IMR-90 (cell line): ENCODE measurements at places on chromosomes 12 and 14. TPM values are rescaled to one million over a fixed set of nuclear protein-coding genes. Genes with fewer than 3 reads are reported as not detected.

The OR4E1 gene
- not detected in 2 replicates for polyA plus RNA-seq

- H3K4me1 ChIP-seq: peaks cover 20% of the 10 kb centered on the region
- no peaks in the 10 kb centered on the region for H3K27me3 ChIP-seq
- peak overlapping the region; percentile 53 for H3K27ac ChIP-seq
These were observed 320.6 kb downstream of the RAD51B start for GRCh38 chr14:68140076-68140741.

The COX8C gene
- not detected in 2 replicates for polyA plus RNA-seq

DNA sequence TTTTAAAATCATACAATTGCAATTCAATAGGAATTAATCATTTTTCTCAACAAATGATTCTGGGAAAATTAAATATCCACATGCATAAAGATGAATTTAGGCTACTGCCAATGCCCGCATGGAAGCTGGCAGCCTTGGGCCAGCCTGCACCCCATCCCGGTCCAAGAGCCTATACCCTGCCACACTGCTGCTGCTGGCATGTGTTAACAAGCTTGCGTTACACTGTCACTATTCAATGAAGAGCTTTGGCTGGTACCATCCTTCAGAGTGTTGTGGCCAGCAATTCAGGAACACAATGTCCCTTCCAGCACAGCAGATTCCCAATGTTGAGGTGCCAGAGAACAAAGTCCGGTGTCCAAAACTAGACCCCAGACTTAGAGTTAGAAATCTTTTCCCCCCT, 13.6 kb upstream of the TAS2R14 start:
- H3K27ac ChIP-seq: no peak overlapping the region
- no peak for DNase-seq
- H3K36me3 ChIP-seq: no peaks in the 10 kb centered on the region
- no peak overlapping the region for H3K4me3 ChIP-seq

The NOXRED1 gene
- polyA plus RNA-seq: 0.06 and 0.14 TPM in 2 replicates

DNA sequence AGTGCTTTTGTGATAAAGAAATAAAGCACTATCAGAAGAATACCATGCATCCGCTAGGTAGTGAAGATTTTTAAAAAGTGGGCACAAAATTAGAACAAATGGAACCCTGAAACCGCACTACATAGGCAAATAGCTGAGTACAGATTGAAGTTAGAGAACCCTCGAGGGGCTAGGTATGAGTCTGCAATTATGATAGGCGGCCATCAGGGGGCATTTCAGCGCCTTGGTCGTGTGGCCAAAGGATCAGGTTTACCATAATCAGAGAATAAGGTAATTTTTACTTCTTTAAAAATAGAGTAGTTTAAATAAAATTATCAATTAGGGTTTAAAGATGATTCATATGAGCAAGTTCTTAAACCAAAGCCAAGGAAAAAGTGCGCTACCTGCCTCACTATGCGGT, 129.8 kb downstream of the TMX1 start:
- H3K36me3 ChIP-seq: no peaks in the 10 kb centered on the region
- H3K27me3 ChIP-seq: no peaks in the 10 kb centered on the region
- no peak for DNase-seq
- H3K4me3 ChIP-seq: no peak overlapping the region
- H3K4me1 ChIP-seq: peaks cover 9% of the 10 kb centered on the region

The IL26 gene
- polyA plus RNA-seq: not detected in 2 replicates

The CLEC12A gene
- polyA plus RNA-seq: not detected in 2 replicates

GRCh38 chr12:127991485-127991884, 275.5 kb upstream of the TMEM132C start:
- DNase-seq: no peak
- H3K27me3 ChIP-seq: no peaks in the 10 kb centered on the region
- no peak overlapping the region for H3K4me3 ChIP-seq
- no peak overlapping the region for H3K27ac ChIP-seq

DNA sequence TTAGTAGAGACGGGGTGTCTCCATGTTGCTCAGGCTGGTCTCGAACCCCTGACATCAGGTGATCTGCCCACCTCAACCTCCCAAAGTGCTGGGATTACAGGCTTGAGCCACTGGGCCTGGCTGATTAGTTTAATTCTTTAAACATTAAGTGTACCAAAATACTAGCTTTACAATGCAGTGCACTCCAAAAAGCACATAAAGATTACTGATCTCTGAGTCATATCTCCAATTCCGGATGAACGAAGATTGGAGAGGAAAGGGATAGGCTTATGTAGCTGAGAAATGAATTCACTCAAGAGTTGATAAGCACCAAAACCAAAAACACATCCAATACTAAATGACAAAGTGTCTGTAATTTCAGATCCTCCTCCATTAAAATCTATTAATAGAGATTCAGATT, 15.1 kb downstream of the NAV3 start:
- DNase-seq: peak; percentile 44
- no peaks in the 10 kb centered on the region for H3K4me1 ChIP-seq
- no peaks in the 10 kb centered on the region for H3K36me3 ChIP-seq
- H3K27me3 ChIP-seq: peaks cover 6% of the 10 kb centered on the region
- no peak overlapping the region for H3K4me3 ChIP-seq
- no peak overlapping the region for H3K27ac ChIP-seq

DNA sequence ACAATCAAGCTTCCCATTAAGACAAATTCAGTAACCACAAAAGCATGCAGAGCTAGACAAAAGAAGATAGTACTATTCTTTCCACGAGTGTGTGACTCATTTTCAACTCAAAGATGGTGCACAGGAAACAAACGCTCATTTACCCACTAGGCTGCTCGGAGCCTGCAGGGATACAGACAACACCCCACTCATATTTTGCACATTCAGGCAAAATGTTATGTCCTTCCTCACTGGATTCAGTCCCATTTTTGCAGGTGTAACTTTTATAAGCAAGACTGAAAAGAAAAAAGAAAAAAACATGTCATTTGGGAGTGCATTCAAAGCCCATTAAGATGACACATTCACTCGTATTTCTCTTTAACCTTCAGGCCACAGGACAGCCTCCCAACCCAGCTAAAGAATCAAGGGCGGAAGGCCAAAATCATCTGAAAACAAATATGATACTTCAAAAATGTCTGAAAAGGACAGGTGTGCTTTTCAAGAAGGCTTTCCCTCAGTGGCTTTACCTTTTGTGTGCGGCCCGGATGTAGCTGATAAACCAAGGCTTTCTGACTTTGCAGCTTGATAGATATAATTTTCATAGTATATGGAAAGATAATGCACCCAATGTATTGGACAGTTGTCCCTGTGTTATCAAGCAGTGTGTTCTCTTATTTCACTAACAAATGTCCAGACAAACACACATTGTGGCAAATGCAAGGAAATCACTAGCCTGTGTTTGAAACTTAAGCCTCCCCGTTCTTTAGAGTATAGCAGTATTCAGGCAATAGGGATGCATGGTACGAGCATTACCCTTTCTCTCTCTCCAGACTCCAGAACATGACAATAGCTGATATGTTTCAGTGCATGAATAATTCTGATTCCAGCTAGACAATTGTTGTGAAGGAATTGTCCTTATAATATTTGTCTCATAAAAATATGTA, 147.8 kb upstream of the KRR1 start:
- no peaks in the 10 kb centered on the region for H3K36me3 ChIP-seq
- peaks cover 25% of the 10 kb centered on the region for H3K4me1 ChIP-seq
- no peak overlapping the region for H3K4me3 ChIP-seq
- no peaks in the 10 kb centered on the region for H3K27me3 ChIP-seq

DNA sequence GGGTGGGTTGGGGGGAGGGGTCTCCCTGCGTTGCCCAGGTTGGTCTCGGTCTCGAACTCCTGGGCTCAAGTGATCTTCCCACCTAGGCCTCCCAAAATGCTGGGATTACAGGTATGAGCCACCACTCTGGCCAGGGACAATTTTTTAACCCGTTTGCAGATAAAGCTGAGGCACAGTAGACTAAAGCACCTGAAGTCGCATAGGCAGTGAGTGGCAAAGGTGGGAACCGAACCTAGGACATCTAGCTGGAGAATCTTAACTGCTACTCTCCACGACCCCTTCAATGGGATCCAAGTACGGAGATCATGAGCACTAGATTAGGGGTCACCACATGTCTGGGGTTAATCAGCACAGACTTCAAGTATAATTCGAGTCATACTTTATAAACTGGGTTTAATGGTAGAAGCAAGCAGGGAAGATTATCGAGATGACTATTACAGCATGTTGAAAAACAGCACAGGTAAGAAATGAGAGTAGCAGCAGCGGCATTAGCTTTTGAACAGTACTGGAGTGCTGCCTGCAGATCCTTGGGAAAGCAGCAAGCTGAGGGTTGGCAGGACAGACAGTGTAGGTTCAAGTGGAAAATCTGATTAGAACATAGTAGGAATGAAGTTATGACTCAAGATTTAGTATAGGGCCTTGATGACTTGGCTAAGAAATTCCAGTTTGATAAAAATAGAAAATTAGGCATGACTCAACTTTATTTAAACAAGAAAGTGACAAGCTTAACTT, 23.9 kb downstream of the NID2 start:
- peaks cover 57% of the 10 kb centered on the region for H3K36me3 ChIP-seq
- H3K4me1 ChIP-seq: peaks cover 44% of the 10 kb centered on the region
- H3K4me3 ChIP-seq: no peak overlapping the region
- H3K27ac ChIP-seq: peak overlapping the region; percentile 63

DNA sequence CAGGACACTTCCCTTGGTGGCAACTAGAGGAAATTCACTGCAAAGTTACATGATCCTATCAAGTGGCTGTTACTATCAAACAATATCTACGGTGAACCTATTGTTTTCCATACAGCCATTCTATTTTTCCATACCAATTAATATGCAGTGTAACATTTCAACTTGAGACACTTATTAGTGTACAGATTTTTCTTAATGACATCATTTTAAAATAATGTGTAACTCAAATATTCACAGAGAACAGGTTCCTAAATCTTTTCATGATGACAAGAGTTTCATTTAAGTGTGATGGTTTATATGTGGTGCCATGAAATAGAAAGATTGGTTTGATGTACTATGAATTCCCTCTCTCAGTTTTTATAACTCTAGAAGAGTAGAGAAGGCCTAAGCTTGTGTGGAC, 291.2 kb upstream of the SOX5 start:
- H3K27ac ChIP-seq: no peak overlapping the region
- DNase-seq: no peak
- no peaks in the 10 kb centered on the region for H3K27me3 ChIP-seq
- no peak overlapping the region for H3K4me3 ChIP-seq
- H3K4me1 ChIP-seq: no peaks in the 10 kb centered on the region

- H3K4me1 ChIP-seq: peaks cover 1% of the 10 kb centered on the region; the same call in 1 of the 2 replicates
- no peak overlapping the region for H3K27ac ChIP-seq
- DNase-seq: no peak
These were observed 25.6 kb upstream of the PTHLH start for GRCh38 chr12:27998170-27998569.

- no peak for DNase-seq
- peak overlapping the region; percentile 42; the same call in 1 of the 2 replicates for H3K27ac ChIP-seq
These were observed 11.9 kb downstream of the ANKRD13A start for GRCh38 chr12:110010853-110011723.

GRCh38 chr12:64781280-64782190, 22.3 kb upstream of the GNS start:
- no peaks in the 10 kb centered on the region for H3K36me3 ChIP-seq
- no peak overlapping the region for H3K27ac ChIP-seq
- peaks cover 51% of the 10 kb centered on the region for H3K27me3 ChIP-seq
- H3K4me1 ChIP-seq: peaks cover 2% of the 10 kb centered on the region; the same call in 1 of the 2 replicates

DNA sequence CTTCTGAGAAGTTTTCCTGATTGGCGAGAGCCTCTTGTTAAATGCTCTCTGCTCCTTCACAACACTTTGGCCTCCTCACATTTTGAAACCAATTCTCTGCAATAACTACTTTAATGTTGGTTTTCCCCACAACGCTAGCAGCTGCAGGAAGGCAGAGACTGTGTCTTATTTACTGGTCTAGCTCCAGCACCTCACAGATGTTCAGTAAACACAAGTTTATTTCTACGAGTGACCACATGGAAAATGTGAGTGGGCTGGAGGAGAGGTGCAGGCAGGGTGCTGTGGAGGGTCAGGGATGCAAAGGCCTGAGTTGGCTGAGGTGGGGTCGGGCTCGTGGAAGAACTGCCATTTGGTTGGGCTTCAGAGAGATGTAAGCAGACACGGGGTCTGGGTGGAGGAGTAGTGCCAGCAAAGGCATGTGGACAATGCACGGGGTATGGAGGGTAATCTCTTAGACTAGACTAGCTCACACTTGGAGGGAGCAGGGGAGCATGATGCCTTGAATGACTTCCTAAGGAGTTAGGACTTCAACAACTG, 117.4 kb upstream of the RTL1 start:
- H3K4me3 ChIP-seq: no peak overlapping the region
- H3K4me1 ChIP-seq: no peaks in the 10 kb centered on the region
- H3K27ac ChIP-seq: no peak overlapping the region
- H3K27me3 ChIP-seq: no peaks in the 10 kb centered on the region
- H3K36me3 ChIP-seq: peaks cover 70% of the 10 kb centered on the region

The KCNA5 gene
- not detected in 2 replicates for polyA plus RNA-seq

The A2ML1 gene
- not detected in 2 replicates for polyA plus RNA-seq

DNA sequence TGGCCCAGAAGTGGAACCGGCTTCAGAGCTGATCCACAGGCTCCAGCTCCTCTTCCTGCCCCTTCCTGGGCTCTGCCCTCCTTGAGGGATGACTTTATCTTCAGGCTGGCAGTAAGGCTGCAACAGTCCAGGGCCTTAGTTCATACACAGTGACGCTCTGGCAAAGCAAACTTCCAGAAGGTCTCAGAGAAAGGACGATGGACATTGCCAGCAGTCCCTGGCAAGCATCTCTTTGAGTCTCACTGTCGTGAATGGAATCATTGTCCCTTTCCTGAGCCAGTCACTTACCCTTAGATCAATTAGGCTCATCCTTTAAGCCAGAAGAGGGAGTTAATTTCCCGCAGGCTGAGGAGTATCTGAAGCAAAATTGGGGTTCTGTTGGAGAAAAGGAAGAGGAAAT, 8.6 kb downstream of the AK7 start:
- no peaks in the 10 kb centered on the region for H3K36me3 ChIP-seq
- H3K4me3 ChIP-seq: no peak overlapping the region
- H3K4me1 ChIP-seq: no peaks in the 10 kb centered on the region
- H3K27me3 ChIP-seq: peaks cover 38% of the 10 kb centered on the region
- no peak overlapping the region for H3K27ac ChIP-seq

The LRRC10 gene
- polyA plus RNA-seq: not detected in 2 replicates

GRCh38 chr14:20782280-20782890, 1.3 kb downstream of the RNASE6 start:
- no peaks in the 10 kb centered on the region for H3K27me3 ChIP-seq
- no peak overlapping the region for H3K4me3 ChIP-seq
- H3K36me3 ChIP-seq: no peaks in the 10 kb centered on the region
- no peaks in the 10 kb centered on the region for H3K4me1 ChIP-seq

DNA sequence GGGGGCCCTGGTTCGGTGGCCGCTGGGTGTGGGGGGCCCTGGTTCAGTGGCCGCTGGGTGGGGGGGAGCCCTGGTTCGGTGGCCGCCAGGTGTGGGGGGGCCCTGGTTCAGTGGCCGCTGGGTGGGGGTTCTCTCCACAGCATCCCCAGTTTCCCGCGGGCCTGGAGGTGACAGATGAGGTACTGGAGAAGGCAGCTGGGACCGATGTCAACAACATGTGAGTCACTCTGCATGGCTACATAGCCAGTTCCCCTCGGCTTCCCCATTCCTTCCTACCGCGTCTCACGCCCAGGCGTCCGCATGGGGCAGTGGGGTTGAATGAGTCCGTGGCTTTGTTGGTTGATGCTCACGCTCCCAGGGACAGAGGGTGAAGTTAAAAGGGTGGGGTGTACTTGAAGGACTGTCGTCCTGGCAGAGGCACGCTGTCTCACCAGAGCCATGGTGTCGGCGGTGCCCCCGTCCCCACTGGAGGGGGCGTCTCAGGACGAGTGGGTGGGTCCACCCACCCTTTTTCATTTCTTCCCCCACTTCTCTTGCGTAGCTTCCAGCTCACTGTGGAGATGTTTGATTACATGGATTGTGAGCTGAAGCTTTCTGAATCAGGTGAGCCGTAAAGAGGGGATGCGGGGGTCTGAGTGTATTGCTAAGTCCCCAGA, 15.6 kb downstream of the HIP1R start:
- no peaks in the 10 kb centered on the region for H3K27me3 ChIP-seq
- H3K27ac ChIP-seq: no peak overlapping the region
- peak; percentile 71 for DNase-seq
- peaks cover 13% of the 10 kb centered on the region for H3K4me1 ChIP-seq
